ENCODE measurements at places on chromosomes 1 and 21.

- DNase-seq = peak; percentile 31
Observed at GRCh38 chr1:202861420-202862132, 27.4 kb downstream of the RABIF start.

DNA sequence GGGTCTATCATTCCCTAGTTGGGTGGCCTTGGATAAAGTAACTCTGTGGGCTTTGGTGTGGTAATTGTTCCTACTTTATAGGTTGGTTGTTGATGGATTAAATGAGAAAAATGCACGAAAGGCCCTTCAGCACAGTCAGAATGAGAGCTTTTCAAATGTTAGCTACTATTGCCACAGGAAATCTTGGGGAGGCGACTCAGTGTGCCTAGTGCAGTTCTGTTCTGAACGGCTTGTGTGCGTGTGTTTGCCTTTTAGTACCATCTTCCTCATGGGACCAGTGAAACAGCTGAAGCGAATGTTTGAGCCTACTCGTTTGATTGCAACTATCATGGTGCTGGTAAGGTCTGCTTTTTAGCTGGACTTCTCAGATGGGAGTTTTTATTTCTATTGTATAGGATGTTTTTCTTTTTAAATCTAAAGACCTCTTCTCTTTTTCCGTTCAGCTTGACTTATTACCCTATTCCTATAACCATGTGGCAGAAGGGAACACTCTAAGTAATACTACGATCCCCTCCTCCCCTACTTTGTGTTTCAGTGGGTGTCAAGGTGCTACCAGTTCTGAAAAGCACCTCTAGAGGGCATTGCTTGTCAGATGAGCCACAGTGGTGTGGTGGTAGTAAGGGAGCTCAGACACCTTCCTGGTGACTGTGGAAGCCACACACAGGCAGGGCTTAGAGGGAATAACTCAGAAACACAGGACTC is 9.2 kb downstream of the SFT2D2 start:
- DNase-seq = peak; percentile 69

DNA sequence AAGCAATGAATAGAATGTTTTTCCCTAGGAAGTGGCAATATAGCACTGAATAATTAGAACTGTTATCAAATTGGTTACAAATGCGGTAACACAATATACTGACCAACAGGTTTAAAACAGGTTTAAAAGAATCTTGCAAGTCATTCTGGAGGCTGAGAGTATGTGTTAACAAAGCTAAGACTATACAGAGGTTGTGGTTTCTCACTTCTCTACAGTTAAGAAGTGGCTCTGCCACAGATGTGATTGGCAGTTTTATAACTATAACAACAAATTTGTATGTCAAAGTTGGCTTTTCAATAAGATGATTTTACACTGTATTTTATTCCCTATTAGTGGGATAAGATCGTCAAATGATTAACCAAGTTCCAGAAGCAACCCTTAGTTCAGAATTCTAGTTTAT is 7.1 kb downstream of the ANGEL2 start:
- peak; percentile 11 for DNase-seq

- DNase-seq = no peak
Observed at GRCh38 chr1:177235350-177235749, 64.6 kb downstream of the BRINP2 start.

- DNase-seq = no peak
Observed at GRCh38 chr1:41919131-41919530, 409 bp upstream of the HIVEP3 start.

- DNase-seq = peak; percentile 79
Observed at GRCh38 chr1:167599957-167600581, 30.0 kb upstream of the RCSD1 start.

GRCh38 chr1:162631546-162632191 is 595 bp upstream of the DDR2 start:
- DNase-seq = no peak

GRCh38 chr1:43058545-43059360 is 100.1 kb upstream of the SLC2A1 start:
- DNase-seq = no peak

DNA sequence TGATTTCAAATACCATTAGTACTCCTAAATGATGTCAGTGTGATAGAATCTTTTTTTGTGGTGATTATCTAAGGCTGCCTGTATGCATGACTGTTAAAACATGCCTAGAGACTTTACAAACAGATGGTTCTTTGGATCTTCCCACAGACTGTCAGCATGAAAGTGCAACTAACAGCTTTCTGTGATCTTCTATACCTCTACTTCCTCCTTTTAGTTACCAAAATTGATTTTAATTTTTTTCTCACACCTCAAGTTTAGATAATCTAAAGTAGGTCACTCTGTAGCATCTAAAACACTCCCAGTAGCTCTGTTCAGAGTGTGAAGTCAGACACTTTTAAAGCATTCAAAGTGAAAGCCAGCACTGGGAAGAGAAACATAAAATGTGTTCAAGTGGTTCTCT is 534.5 kb downstream of the PTPRC start:
- DNase-seq = peak; percentile 71

DNA sequence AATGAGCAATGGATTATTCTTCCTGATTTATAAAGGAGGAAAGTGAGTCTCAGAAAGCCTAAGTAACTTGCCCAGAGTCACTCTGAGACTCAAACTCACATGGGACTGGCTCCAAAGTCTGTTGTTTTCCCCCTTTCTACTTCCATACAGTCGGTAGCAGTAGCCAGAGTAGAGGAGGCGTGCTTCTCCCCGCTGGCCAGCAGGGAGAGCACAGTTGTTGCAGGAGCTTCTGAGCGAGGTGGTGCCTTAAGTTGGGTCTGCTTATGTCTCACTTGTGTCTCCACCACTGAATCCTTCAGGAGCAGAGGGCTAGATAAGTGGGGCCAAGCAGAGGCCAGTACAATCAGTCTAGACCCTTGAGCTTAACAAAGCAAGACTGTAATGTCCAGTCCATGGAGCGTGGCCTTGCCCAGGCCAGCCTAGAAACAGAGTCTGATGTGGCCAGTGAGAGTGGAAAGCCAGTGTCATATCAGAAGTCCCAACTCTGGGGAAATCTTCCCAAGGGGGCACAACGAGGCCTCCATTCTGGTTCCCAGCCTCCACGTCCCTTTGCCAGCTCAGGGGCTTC is 181.9 kb downstream of the ZSCAN20 start:
- DNase-seq = no peak

GRCh38 chr1:85027242-85027983 is 20.9 kb downstream of the MCOLN3 start:
- DNase-seq = peak; percentile 56

- no peak for DNase-seq
Observed at GRCh38 chr1:203148127-203148526, 20.6 kb downstream of the ADORA1 start.

DNA sequence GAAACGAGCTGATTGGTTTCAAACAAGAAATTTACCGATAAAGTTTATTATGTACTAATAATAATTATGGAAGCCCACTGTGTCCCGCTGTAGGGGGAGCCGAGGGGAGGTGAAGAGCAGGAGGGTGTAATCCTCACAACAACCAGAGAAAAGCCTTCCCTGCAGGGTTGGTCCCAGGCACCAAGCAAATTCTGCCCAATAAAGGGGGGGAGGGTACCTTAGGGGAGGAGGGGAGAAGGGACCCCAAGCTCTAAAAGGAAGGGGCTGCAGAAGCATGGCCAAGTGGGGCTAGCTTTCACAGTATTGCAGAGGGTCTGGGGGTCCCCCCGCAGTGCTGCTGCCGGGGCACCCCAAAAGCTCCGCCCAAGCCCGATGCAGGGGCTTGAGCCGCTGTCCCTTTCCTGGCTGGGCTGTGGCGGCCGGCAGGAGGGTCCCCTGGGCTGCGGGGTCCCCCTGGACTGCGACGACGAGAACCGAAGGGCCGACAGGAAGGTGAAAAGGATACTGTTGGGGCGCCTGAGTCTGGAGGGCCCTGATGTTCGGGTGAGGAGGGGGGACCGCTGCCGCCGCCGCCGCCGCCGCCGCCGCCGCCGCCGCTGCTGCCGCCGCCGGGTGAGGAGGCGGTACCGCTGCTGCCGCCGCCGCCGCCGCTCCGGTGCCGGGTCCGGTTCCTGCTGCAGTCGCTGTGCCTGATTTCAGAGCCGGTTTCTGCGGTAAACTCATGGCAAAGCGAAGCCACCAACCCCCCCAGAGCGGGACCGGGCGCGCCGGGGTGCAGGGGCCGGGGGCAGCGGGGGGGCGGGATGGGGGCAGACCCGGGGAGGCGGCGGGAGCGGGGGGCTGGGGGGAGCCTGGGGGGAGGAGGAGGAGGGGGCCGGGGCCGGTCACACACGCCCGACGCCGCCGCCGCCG is 771 bp downstream of the EIF4G3 start:
- peak; percentile 61 for DNase-seq

GRCh38 chr1:3657578-3658230 is 5.4 kb downstream of the TP73 start:
- DNase-seq = no peak

GRCh38 chr1:240705579-240705978 is 93.6 kb upstream of the GREM2 start:
- DNase-seq = no peak

DNA sequence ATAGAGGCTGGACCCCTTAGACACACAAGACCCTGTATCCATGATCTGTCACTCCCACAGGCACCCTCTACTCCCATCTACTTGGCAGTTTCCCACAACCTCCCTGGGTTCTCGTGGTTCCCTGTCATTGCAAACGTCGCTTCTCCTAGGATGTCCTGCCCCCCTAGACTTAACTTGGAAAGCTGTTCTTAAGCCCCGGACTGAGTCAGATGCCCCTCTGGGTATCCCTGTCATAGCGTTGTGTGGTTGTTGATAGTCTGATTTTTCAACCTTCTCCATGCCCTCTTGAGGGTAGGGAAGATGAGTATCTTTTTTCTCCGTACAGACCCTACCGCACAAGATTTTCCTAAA is 11.8 kb downstream of the RCC1 start:
- DNase-seq = no peak

GRCh38 chr1:164640686-164641352 is 81.8 kb downstream of the PBX1 start:
- no peak for DNase-seq

GRCh38 chr1:119808491-119808890 is 2.8 kb downstream of the REG4 start:
- no peak for DNase-seq

DNA sequence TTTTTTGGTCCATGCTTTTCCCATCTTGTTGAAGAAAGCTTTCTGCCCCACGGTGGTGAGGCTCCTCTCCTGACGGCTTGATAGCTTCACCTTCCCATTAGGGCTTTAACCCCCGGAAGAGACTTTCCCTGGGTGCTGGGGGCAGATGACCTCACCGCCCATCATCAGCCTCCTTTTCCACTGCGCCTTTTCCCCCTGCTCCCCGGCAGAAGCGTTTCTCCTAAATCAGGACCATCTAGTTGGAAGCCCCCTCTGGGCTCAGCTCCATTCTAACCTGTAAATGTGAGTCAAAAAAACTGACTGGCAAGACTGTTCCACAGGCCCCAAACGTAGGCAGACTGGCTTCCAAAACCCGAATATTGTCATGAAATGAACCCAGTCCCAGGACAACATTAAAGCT is 6.7 kb downstream of the POFUT2 start:
- no peak for DNase-seq

DNA sequence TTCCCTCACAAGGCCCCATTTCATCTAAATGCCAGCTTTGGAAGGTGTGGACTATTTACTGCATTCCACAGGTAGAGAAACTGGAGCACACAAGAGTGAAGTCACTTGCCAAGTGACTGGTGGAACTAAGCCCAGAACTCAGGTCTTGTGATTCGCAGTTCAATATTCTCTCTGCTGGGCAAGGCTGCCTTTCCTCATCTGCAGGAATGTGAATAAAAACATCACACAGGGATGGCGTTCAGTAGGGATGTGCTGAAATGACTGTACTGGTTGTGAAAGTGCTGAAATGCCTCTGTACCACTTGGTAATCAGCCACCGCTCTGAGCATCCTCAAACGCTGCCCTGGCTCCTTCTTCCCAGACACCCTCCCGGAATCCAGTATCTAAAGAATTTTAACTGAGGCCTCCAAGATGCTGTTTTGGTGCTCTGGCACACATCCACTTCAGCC is 145.6 kb downstream of the HIVEP3 start:
- no peak for DNase-seq

DNA sequence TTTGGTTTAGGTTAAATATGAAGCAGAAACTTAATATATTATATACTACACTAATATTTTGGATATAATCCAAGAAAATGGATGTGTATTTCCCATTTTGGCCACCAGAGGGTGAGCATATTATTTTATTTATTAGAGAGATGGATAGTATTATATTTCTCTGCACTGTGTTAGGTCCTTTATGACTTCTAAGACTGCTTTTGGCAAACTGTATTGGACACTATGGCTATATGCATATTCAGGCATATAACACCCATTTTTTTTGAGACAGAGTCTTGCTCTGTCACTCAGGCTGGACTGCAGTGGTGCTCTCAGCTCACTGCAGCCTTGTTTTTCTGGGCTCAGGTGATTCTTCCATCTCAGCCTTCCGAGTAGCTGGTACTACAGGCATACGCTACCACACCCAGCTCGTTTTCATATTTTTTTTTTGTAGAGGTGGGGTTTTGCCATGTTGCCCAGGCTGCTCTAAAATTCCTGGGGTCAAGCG is 17.8 kb upstream of the PGM1 start:
- peak; percentile 55 for DNase-seq

- DNase-seq = no peak
Observed at GRCh38 chr1:212587888-212588510, 20.6 kb upstream of the ATF3 start.

DNA sequence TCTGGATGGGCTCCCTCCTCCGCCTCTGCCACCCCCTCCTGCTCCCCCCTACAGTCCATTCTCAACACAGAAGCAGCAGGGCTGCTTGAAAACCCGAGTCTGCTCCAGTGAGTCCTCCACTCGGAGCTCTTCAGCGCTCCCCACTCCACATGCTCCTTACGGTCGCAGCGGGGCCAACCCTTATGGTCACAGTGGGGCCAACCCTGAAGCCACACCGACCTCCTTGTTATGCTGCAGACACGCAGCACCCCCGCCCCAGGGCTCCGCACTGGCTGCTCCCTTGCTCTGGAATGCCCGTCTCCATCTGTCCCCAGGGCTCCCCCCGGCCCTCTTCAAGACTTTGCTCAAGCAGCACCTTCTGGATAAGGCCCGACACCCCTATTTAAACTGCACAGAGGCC is 22.6 kb downstream of the GPR157 start:
- no peak for DNase-seq

- DNase-seq = peak; percentile 56
Observed at GRCh38 chr1:201792534-201793305, 36.2 kb upstream of the IPO9 start.

DNA sequence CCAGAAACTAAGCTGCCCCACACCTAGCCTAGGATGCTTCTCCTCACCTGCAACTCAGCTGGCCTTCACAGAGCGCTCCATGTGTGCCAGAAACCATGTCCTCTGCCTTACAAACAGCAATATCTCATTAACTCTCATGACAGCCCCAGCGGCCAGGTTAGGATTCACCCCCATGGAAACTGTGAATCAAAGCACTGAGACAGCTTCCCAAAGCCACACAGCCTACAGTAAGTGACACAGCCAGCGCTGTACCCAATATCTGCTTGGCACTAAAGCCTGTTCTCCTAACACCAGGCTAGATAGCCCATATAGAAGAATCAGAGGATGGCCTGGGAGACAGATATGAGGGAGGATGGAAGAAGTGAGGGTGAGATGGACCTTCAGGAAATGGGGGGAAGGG is 13.5 kb downstream of the KCNN3 start:
- DNase-seq = no peak

GRCh38 chr1:77061162-77061561 is 158.1 kb downstream of the PIGK start:
- DNase-seq = no peak
